ENCODE measurements at places on chromosomes 7 and 10.

GRCh38 chr7:106604971-106605370 lies 56.0 kb downstream of the CCDC71L start:
- DNase-seq: no peak

DNA sequence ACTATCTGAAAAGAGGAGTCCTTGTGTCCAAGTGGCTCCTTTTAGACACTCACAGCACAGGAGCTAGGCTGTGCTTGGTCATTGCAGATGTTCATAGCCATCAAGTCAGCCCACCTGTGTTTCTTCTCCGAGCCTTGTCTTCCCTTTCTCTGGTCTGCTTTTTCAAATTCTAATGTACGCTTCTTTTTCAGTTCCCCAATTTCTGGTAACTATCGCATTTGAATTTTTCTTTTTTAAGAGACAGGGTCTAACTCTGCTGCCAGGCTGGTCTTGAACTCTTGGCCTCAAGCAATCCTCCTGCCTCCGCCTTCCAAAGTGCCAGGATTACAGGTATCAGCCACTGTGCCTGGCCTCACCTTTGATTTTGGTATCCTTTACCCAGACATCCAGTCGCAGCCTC lies 18.9 kb downstream of the APBB1IP start:
- no peak for DNase-seq

DNA sequence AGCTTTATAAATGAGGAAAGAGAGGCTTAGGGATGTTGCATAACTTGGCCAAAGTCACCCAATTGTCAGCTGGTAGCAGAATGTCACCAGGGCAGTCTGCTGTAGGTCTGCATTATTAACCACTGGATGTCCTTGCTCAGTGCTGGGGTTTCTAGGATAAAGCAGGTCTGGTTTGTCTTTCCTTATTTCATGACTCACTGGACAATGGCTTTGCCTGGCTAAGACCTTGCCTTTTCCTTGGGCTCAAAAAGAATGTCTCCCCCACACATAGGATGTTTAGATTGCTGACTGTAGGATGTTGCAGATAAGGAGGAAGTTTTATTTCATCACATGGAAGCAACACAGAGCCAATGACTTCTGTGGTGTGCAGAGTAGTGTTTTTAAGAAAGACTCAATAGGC lies 29.4 kb downstream of the WDFY4 start:
- DNase-seq: no peak

- DNase-seq: no peak
Observed at GRCh38 chr10:132713421-132714095, 72.4 kb downstream of the NKX6-2 start.

DNA sequence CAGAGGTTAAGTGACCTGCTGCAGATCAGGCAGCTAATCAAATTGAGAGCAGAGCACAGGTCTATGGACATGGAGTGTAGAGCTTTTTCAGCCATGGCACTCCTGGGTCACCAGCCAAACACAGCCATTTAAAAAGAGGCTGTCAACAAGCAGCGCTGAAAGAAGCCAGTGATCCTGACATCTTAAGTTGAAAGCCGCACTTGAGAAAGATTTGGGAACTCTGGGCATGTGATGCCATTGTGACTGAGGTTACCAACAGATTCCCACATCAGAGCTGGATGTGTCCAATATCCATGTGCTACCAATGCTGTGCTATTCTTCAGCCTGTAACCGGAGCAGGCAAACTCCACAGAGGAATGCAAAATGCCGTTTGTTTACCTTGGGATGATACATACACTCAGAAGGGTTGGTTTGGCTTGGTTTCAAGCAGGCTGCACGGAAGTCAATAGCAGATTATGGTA lies 56.2 kb upstream of the ABLIM1 start:
- DNase-seq: peak; percentile 89

DNA sequence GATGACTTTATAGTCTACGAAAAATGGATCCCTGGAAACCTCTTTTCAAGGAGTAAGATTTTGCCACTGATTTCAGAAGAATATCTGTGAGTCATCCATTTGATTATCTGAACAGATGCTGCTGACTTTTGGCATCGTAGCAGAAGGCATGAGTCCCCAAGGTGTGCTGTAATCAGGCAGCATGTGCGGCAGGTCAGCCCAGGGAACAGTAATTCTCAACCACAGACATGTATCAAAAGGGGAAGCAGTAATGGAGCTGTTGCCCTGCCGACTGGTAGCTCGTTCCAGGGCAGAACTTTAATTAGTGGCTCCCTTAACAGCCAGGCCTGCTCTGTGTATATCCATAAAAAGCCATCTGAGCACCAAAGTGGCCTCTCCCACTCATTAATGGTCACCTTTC lies 5.7 kb upstream of the VWC2 start:
- no peak for DNase-seq

DNA sequence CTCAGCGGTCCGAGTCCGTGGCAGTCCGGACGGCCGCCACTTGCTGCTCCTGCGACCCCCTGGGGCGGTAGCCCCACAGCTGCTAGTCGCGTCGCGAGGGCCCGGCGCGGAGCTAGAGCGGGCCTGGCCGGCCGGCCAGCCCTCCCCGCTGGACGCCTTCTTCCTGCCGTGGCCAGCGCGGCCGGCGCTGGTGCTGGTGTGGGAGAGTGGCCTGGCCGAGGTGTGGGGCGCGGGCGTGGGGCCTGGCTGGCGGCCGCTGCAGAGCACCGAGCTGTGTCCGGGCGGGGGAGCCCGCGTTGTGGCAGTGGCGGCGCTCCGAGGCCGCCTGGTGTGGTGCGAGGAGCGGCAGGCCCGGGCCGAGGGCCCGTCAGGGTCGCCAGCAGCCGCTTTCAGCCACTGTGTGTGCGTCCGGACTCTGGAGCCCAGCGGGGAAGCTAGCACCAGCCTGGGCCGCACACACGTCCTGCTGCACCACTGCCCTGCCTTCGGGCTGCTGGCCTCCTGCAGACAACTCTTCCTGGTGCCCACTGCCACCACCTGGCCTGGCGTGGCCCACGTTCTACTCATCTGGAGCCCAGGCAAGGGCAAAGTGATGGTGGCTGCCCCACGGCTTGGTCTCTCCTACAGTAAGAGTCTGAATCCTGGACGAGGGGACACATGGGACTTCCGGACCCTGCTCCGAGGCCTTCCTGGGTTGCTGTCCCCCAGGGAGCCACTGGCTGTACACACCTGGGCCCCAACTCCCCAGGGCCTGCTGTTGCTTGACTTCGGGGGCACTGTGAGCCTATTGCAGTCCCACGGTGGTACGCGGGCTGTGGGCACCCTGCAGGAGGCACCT lies 631 bp downstream of the HPS6 start:
- DNase-seq: no peak

DNA sequence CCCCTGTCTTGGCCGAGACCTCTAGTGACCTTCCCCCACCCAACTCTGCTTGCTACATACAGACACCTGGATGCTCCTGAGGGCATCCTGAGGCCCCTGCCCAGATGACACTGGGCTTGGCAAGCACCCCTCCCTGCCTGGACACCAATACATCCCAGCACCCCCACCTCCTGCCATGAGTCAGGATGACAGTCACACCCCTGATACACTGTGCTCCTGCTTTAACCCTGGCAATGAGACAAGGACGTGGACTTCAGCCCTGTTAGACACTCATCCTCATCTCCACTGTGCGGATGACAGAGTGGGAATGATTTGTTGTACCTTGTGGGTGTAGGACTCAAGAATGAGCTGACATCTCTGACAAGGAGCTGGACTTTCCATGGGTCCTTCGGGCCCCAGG lies 186.3 kb upstream of the ADCY1 start:
- DNase-seq: no peak

DNA sequence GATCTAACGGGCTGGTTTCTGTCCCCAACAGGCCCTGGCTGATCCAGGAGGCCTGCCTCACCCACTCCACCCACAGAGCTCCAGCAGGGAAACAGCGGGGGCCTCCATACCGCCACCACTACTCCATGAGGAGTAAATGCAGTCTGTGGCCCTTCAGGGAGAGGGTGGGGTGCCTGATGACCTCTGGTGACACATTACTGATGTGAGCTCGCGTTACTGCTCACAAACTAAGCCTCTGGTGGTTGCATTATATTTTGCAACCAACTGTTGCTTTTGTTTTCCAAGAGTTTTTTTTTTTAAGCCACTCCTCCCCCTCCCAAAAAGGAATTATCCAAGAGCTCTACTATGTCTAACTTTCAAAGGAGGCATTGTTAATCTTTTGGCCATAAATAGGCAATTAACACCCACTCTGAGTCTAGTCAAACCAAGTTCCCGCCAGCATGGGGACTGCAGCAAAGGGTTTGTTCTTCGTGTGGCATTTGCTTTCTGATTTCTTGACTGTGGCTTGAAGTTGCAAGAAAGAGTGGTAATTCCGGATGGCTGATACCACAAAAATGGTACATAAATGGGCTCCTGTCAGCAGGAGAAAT lies 72.6 kb downstream of the FAM53B start:
- peak; percentile 36 for DNase-seq

GRCh38 chr10:126156012-126156411 lies 232.3 kb downstream of the ADAM12 start:
- DNase-seq: peak; percentile 78

- no peak for DNase-seq
Observed at GRCh38 chr7:17659126-17659525, 281.2 kb downstream of the SNX13 start.

DNA sequence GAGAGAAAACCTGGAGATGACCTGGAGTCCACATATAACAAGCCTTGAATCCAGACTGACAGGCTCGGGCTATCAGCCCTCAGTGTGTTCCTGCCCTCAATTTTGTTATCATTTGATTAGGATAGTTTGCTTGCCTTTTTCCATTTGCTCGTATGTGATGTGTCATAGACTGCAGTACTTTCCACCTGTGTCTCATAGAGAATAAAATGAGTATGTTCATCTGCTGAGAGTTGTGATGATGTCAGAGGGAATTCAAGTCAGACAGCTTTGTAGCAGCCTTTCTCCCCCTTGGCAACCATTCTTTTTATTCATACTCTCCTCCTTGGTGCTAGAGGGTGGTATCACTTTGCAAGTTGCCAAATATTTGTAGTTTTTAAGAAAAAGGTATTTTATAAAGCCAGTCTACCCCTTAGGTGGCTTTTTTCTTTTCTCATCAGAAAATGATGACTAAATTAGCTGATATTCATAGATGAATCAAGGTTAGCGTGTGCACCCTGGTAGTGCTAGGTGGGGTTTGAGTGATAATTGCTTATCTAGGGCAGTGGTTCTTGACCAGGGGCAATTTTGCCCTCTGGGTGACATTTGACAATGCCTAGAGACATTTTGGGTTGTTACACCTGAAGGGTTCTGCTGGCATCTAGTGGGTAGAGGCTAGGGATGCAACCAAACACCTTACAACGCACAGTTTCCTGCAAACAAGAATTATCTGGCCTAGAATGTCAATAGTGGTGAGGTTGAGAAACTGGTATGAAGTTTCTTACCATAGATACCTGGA lies 5.4 kb downstream of the SGPL1 start:
- no peak for DNase-seq

GRCh38 chr7:25557379-25557917 lies 329.2 kb upstream of the NPVF start:
- no peak for DNase-seq

- no peak for DNase-seq
Observed at GRCh38 chr7:150406567-150407421, 27.7 kb downstream of the ZNF775 start.

DNA sequence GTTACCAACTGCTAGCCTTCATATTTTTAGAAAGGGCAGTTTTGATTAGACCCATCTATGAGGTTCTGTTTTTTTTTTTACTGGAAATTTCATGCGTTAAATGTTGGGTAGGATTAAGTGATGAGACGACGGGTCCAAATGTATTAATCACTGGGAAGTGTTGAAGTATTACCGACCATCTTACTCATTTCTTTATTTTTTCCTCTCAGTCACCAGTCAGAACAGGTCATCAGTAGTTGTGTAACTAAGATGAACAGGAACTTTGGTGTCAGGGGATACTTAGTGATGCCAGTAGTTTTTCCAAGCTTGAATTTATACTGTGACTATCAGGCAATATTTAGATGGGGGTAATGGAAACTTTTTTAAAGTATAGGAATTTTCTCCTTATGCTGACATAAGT lies 14.2 kb downstream of the TFAM start:
- DNase-seq: no peak

DNA sequence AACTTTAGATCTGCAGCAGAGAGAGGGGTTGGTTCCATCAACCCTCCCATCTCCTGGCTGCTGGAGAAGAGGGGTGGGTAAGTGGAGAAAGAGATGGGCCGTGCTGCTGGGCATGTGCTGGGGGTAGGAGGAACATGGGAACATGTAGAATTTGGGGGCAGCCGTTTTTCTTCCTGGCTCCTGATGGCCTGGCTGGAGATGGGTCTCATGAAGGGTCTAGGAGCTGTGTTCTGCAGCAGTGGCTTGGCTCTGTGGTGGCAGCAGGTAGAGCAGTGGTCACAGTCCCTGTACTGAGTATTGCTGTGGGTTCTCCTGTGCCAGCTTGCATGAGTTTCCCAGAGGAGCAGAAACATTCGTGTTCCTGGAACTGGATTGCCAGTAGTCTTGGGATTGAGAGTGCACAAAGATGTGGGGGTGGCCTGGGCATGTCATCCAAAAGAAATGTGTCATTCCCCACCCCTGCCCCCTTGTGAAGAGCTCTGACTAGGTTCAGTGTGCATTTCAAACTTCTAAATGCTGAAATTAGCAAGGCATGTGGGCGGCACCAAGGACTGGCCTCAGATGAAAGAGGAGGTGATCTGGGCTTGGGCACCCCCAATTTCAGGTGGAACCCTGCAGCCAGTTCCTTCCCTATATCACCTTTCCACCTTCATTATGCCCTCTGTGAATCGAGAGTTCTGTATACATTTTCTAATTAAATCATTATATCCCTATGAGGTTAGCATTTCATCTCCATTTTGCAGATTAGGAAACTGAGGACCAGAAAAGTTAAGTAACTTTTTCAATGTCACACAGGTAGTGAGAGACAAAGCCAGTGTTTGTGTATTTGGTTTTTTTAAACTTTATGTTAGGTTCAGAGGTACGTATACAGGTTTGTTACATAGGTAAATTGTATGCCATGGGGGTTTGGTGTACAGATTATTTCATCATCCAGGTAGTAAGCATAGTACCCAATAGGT lies 2.1 kb downstream of the CHST3 start:
- no peak for DNase-seq

- no peak for DNase-seq
Observed at GRCh38 chr10:17200001-17200911, 1.2 kb downstream of the TRDMT1 start.

DNA sequence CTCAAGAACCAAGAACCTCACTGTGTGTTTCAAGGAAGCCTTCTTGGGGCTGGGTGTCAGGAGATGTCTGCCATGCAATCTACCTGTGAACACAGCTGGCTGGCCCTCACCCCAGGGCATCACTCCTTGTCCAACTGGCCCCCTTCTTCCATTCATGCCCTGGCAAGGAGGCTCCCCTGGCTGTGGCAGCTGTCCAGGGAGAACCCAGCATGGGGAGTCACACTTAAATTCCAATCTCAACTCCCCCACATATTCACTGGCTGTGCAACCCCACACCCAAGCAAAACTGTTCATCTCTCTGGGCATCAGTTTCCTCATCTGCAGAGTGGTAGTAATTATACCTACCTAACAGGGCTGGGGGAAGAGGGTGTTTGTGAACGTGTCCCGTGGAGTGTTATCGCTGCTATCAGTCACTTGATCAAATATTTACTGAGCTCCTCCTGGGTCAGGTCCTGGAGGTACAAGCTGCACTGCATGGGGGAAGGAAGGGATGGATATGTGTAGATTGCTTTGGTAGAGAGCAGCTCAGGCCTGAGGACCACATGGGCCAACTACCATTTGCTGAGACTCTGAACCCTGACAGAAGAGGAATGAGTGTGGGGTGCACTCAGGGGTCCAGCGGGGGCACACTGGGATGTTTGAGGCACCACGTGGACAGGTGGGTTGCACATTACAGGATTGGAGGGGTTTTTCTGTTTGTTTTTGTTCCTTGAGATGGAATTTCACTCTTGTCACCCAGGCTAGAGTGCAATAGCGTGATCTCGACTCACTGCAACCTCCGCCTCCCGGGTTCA lies 2.1 kb upstream of the GPRIN2 start:
- DNase-seq: peak; percentile 64

- peak; percentile 53 for DNase-seq
Observed at GRCh38 chr7:157211690-157212089, 73.0 kb downstream of the UBE3C start.
